ENCODE measurements at places on chromosomes 13 and 19.
A peak's percentile ranks its signal among the peaks of the same experiment; 100 is the strongest.

DNA sequence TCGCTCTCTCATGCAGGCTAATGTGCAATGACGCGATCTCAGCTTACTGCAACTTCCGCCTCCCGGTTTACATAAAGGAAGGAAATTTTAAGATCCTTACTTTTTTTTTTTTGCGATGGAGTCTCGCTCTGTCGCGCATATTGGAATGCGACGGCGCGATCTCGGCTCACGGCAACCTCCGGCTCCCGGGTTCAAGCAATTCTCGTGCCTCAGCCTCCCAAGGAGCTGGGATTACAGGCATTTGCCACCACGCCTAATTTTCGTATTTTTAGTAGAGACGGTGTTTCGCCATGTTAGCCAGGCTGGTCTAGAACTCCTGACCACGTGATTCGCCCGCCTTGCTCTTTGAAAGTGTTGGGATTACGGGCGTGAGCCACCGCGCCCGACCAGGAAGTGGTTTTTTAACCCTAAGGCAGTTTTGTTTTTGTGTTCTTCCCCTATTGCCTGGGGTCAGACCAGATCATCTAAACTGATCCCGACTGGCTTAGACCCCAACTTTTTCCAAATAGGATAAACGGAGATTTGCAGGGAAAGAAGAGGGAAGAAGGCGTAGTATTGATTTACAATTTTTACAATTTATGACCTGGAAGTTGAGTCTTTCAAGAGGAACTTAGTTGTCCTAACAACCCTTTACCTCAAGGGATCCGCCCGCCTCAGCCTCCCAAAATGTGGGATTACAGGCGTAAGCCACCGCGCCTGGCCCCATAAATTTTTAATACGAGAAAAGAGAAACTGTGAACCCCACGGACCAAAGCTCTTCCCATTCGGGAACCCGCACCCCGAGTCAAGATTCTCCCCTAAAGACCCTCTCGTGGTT, 142.0 kb downstream of the ZNF737 start:
- peak; percentile 42 for DNase-seq

GRCh38 chr13:28545583-28546333, 50.8 kb upstream of the FLT1 start:
- DNase-seq = no peak

GRCh38 chr13:77389625-77390000, 62.7 kb upstream of the MYCBP2 start:
- no peak for DNase-seq

DNA sequence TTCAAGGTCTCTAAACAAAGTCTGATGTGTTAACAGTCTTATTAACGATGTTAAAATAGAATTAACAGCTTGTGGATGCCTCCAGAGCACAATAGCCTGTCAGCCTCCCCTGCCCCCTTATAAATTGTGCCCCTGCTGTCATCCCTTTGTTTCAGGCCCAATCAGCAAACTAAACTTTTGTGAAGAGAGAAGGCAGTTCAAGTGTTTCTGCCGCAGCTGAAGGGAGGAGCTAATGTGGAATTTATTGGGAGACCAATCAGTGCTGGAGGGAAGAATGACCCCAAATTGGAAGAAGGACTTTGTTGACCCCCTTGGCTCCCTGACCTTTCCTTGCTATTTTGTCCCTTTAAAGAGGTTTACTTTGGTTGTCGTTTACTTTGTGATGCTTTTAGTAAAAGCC, 160.5 kb downstream of the TM9SF2 start:
- no peak for DNase-seq

DNA sequence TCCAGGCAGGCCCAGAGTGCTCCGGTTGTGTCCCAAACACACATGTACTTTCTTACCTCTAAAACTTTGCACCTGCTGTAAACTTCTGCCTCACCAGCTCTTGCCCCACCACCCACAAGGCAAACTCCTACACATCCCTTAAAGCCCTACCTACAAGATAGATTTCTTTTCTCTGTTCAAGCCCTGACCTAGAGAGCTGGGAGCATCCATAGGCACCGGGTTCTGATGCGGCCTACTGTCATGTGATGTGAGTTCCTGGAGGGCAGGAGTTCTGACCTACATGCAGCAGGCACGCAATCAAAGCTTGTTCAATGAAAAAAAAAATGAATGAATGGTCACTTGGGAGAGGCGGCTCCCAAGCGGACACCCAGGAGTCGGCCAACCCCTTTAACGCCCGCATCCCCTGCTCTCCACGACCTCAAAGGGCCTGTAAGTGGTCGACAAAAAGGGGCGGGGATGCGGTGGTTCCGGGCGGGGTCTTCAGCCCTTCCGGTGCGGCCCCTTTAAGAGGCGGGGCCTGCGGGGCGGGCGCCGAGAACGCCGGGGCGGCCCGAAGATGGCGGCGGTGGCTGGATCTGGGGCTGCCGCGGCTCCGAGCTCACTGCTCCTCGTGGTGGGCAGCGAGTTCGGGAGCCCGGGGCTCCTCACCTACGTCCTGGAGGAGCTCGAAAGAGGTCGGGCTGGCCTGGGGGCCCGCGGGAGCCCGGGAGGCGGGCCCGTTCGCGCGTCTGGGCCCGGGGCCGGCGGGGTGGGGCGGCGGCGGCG, at the start of gene MAP1S:
MAP1S (plus strand) TSS at position 534 of the 765 bp plus-strand sequence; CDS start at position 557, 23 bp downstream.
- peak; percentile 73 for DNase-seq

DNA sequence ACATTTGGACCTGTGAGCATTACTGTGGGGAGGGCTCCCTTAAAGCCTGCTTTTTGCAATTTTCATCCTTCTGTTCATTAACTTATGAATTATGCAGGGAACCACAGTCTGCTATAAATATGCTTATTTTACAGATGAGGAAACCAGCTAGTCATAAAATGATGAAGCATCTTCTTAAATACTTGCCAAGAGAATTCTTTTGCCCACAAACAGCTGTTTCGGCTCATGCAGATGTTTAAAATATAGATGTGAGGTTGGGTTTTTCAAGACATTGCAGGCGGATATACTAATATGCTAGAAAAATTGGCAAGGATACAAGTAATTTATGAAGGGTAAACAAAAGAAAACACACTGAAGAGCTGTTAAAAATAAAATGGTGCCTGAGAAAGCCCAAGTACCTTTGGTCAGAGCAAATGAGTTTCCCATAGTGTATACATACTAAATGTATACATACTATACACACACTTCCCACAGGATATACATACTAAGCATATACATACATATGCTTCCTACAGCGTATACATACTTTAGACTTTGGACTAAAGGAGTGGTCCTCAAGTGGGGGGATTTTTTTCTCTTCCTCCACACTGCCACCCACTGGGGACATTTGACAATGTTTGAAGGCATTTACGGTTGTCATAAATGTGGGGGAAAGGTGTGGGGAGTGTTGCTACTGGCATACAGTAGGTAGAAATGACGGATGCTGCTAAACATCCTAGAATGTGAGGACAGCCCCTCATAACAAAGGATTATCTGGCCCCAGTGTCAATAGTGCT, 164.9 kb upstream of the CSNK1A1L start:
- DNase-seq = no peak

DNA sequence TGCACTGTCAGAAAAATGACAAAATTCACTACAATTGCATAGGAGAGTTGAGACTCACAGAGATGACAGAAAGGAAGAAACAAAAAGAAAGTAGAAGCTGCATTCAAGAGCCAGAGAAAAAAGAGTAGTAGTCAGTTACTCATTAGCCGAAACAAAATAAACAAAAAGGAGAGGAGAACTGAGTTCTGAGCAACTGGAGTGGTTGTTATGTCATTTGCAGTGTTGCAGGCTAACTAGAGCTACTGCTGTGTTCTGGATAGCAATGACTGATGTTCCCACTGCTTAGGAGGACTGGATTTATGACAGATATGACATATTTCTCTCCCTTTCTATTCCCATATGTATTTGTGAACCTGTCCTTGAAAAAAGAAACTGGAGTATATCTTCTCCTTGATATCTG, 482.6 kb downstream of the RFC3 start:
- no peak for DNase-seq

GRCh38 chr19:45668342-45668871, 386 bp downstream of the GIPR start:
- peak; percentile 35 for DNase-seq

GRCh38 chr19:55486971-55487923, 989 bp upstream of the SSC5D start:
- DNase-seq = peak; percentile 36

DNA sequence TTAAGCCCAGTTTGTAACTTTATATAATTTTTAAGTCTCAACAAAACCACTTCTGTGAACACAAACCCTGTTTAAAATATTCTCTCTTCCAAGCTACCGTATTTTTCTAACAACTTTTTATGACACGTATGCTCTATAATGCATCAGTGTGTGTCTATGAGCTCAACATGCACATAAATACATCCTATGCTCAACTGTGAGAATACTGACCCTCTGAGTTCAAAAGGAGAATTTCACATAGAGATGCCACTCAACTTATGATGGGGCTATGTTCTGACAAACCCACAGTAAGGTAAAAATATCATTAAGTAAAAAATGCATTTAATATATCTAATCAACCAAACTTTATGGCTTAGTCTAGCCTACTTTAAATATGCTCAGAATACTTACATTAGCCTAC, 1139.7 kb upstream of the SPRY2 start:
- no peak for DNase-seq

- DNase-seq = no peak
Observed at GRCh38 chr19:8640402-8641004, 10.1 kb downstream of the NFILZ start.

GRCh38 chr13:39397896-39398265, 205.1 kb downstream of the LHFPL6 start:
- no peak for DNase-seq

All from activated CD4-positive, alpha-beta memory T cell treated with anti-CD3 and anti-CD28 coated beads, Interleukin-2, amount 10 ng/mL, durations not matched to agents 7 days and 5 days (primary cell).